Left lung (tissue), 14 donors: ENCODE measurements at places on chromosomes 5 and 9. TPM values are rescaled to one million over a fixed set of nuclear protein-coding genes. Genes with fewer than 3 reads are reported as not detected.

TOR4A gene
- polyA plus RNA-seq = 8.5 TPM

HNRNPK gene
- polyA plus RNA-seq = 839 TPM

PCDHA11 gene
- polyA plus RNA-seq = 0.17 TPM

GABBR2 gene
- polyA plus RNA-seq = 0.46 TPM

PCDHGA11 gene
- polyA plus RNA-seq = 4.1 TPM

LCP2 gene
- 10.5 TPM for polyA plus RNA-seq

RUSC2 gene
- polyA plus RNA-seq = 16.8 TPM

DNA sequence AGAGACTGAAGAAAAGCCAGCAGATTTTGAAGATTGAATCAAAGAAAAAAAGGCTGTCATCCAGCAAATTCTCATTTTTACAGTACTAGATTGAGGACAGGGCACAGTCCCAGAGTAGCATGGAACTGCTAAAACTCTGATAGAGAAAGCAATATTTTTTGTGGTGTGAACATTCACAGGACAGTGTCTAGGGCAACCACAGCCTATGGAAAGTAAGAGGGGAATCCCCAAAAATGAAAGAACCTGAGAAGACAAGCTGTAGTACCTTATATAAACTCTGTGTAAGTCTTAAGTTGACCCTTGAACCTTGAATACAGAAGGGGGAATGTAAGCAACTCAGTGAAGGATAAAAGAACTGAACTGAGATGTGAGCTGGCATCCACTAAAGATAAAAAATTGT lies 540.3 kb downstream of the HINT1 start:
- DNase-seq = no peak

- no peak for DNase-seq
Measured at GRCh38 chr9:93139365-93140182, 5.5 kb upstream of the NINJ1 start.

DNA sequence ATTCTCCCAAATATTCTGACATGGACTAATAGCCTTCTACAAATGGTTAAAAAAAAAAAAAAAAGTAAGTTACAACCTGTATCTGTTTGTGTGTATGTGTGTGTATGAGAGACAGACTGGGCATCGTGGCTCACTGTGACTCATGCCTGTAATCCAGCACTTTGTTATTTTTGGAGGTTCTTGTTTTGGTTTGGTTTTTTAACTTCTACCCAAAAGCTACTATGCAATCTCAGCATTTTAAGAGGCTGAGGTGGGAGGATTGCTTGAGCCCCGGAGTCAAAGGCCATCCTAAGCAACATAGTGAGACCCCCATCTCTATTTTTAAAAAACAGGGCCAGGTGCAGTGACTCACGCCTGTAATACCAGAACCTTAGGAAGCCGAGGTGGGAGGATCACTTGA lies 17.6 kb upstream of the HAVCR1 start:
- DNase-seq = no peak

DNA sequence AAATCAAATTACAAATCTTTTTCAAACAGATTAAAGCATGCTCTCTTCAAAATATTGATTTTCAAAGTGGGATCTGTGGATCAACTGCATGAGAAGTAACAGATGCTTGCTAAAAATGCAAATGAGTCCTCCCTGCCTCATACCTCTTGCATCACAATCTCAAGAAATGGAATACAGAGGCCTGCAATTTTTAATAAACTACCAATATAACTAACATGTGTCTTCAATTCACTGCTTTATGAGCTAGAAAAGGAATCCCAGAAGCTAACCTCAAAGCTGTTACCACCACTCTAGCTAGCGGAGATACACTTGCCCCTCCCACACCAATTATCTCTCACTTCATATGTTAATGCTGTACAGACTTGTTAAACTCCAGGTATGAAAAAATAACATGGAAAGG lies 9.6 kb downstream of the OR13C5 start:
- DNase-seq = no peak

GRCh38 chr5:142484821-142485387 lies 160.1 kb upstream of the SPRY4 start:
- DNase-seq = no peak
